ENCODE measurements at places on chromosomes 3 and 15.

DNA sequence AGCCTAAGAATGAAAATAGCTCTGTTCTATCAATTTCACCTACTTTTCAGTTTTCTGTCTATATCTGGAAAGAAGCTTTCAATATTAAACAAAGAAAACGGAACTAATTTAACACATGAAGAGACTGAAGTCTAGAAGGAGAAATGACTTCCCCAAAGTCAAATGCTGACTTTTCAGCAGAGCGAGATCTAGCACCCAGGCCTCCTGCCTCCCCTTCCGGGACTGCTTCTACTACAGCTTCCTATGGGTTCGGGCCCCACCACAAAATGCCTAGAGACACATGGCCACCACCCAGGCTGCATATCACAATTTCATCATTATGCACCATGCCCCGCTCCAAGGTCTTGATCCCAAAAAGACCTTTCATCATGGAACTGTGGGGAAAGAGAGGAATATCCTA lies 104.5 kb downstream of the SST start:
- no peak for DNase-seq

- DNase-seq = no peak
Measured at GRCh38 chr15:97962263-97962662, 1.8 kb downstream of the ARRDC4 start.

GRCh38 chr3:9222049-9222448 lies 27.4 kb downstream of the SRGAP3 start:
- DNase-seq = no peak

- DNase-seq = no peak
Measured at GRCh38 chr15:94265982-94266381, 34.6 kb downstream of the MCTP2 start.

- no peak for DNase-seq
Measured at GRCh38 chr3:123693584-123694190, 108.8 kb upstream of the HACD2 start.

GRCh38 chr3:33260104-33260503 lies 17.1 kb upstream of the FBXL2 start:
- no peak for DNase-seq

DNA sequence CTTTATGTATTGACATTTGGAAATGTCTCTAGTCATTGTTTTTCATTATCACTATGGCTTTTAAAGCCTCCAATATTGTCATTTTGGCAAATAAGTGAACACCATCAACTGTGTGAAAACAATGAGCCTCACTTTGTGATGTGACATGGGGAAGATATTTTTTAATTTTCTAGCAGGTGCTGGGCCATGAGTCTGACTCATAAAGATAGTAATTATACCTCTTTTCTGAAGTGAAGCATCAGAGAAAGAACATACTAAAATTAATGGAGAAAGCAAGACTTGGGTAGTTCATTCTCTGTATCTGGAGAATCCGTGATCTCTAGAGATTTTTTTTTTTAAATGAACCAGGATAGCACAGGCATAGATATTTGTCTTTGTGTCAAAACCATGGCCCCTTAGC lies 100.8 kb downstream of the CCNL1 start:
- no peak for DNase-seq

DNA sequence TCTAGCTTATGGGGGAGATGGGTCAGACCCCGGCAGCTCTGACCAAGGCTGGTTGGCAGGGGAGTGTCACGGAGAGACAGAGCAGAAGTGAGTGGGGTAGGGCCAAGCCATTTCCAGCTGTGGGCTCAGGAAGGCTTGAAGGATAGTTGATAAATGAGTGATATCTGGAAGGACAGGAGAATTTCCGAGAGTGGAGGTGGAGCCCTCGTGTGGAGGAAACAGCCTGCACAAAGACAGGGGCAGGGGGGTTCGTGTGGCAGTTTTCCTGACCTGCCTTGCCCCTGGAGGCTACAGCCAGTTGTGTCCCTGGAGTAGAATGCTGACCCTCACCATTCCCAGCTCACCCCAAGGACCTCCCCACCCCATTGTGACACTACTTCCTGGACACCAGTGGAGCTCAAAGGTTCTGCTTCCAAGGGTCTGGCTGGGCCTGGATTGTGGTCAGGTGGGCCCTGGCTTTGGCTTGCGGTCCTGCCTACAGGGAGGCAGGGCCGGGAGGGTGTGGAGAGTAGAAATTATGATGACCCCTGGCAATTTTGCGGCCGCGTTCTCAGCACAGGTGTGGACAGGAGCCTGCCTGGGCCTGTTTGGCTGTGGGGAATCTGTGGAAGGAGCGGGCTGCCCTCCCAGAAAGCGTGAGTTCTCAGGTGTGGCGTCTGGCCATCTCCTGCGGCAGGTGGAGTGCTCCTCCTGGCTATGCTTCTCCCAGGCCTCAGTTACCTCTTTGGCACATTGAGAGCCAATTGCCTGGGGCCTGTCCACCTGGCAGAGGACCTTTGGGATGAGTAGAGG lies at the start of gene SLC22A14:
SLC22A14 (plus strand) TSS at position 400 of the 792 bp plus-strand sequence. CDS start 23,733 bp downstream, outside the sequence.
- no peak for DNase-seq

DNA sequence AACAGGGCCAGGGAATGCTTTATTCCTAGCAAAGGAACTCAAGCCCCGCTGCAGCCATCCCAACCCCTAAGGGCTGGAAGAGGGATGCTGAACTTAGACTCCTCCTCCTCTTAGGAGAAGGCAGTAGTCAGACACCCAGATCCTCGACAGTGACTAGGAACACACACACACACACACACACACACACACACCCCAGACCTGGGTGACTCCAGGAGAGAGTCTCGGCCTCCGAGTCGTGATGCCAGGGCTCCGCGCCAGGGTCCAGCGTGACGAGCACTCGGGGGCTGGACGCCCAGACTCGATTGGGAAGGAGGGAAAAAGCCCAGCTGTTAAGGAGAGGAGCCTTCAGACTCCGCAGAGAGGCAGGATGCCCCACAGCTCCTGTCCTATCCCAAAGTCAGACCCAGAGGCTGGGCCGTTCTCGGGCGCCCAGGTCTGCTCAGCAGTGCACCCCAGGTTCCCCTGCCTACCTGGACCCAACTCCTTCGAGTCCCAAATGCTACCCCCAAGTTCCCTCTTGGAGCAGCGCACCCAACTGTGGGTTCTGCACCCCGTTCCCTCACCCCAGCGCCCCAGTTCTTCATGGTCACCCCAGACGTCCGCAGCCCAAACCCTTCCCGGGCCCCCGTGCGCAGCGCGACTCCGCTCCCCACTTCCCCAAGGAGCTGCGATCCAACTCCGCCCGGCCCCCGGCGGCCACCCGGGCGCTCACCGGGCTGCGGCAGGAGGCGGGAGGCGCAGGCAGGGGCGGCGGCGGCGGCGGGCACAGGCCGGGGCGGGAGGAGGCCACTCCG lies 421 bp downstream of the BMF start:
- DNase-seq = no peak

- peak; percentile 45 for DNase-seq
Measured at GRCh38 chr3:117719316-117719926, 1009.8 kb downstream of the TUSC7 start.

DNA sequence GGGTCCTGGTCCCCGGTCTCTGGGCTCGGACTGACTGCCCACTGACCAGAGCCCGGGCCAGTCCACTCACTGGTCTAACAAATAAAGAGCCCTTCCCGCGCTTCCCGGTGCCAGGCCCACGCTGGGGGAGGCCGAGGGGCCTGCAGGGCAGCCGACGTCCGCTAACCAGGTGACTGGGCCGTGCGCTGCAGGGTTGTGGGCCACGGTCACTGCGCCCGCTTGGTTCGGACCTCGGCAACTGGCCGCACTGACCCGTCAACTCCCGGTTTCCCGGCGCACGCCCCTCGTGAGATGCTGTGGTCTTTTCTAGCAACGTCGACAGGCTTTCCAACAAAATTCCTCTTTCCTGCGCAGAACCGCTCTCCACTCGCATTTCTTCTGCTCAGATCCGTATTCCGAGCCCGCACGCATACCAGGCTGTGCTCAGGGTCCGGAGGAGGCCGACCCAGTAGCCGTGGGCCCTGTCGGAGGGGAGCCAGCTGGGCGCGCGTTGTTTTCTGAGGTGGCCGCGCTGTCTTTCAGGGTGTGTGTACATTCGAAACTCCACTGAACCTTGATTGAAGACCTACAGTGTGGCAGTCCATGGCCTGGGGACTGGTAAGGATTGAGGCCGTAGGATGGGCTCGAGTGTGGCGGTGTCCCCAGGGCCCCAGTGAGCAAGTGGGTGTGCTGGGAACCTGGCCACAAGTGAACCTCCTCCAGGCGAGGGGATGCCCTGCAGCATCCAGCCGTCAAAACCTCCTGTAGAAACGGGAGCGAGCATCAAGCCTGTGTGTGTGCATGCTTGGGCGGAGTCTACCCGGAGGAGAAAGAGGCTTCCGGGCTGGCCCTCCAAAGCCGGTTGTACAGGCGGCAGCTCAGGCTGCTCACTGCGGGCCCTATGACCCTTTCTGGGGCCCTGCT lies 875 bp upstream of the NT5DC2 start:
- peak; percentile 51 for DNase-seq

DNA sequence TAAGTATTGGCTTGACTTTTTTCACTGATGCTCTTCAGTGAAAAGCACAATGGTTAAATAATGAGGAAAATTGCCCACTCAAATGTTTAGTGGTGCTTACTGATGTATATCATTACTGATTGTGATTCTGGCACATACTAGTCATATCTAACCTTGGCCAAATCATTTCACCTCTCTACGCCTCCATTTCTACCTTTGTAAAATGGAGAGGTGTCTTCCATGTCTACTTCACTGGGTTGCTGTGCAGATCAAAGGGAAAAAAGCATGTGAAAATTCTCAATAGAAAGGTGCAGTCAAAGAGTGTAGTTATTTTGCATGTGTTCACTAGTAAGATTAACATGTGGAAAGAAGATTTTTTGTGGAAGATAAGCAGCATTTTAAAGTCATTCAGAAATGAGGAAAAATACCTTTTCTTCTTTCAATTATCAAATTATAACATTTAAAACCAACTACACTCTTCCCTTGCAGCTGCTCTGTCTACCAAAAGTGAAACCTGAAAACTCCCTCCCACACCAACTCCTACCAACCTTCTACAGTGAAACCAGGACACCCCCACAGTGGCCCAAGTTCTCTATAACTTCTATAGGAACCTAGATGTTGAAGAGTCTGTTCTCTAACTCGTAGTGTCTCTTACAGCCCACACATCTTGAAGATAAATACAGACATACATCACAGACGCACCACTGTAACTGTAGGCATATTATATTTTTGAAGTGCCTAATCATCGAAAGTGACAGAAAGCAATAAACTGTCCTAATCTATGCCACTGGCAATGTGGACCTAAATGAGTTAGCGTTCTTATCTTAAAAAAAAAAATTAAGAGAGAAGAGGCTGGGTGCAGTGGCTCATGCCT lies 1.4 kb downstream of the CD200R1 start:
- no peak for DNase-seq

- no peak for DNase-seq
Measured at GRCh38 chr15:101189409-101190091, 62.3 kb downstream of the CHSY1 start.
